ENCODE measurements at places on chromosomes 12 and 14.

- DNase-seq = no peak
Measured at GRCh38 chr12:106878804-106879203, 76.9 kb upstream of the TMEM263 start.

GRCh38 chr12:42039176-42039575, 105.5 kb downstream of the GXYLT1 start:
- DNase-seq = no peak

DNA sequence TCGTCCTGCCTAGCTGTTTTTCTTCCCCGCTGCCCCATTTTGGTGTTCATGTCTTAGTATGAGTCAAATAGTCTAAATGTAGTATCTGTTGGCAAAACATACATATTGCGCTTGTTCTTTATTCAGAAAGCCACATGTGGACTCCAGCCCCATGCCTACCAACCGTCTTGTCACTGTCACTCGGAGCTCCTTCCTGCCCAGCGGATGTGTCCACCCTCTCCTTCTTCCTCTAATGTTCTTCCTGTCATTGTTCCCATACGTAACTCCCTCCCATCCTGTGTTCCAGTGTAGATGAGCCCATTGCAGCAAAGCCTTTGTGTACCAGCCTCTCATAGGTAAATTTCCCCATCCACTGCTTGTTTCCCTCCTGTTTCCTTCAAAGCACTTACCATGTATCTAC, 120.5 kb downstream of the TMX1 start:
- no peak for DNase-seq

GRCh38 chr12:45773747-45774146, 44.2 kb downstream of the ARID2 start:
- DNase-seq = no peak

GRCh38 chr12:100497105-100497795, 23.6 kb downstream of the NR1H4 start:
- DNase-seq = no peak

DNA sequence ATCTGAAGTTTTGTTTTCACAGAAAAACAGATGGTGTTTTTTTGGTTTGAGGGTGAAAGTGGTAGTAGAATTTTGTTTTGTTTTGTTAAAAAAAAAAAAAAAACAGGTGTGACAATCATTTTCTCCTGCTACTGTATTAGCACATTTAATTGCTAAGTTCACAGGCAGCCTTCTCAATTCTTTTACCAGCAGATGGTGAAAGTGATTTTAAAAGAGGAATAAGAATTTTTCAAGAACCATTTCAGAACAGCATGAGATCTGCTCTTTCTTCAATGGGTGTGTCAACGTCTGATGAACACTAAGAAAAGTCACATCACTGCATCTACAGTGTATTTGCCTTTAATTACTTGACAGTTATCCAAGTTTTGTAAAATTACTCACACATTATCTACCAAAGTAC, 303.7 kb upstream of the USP15 start:
- DNase-seq = no peak

GRCh38 chr12:110531741-110532333, 29.7 kb downstream of the RAD9B start:
- DNase-seq = no peak

- DNase-seq = no peak
Measured at GRCh38 chr14:102315121-102315520, 4.4 kb upstream of the ZNF839 start.

DNA sequence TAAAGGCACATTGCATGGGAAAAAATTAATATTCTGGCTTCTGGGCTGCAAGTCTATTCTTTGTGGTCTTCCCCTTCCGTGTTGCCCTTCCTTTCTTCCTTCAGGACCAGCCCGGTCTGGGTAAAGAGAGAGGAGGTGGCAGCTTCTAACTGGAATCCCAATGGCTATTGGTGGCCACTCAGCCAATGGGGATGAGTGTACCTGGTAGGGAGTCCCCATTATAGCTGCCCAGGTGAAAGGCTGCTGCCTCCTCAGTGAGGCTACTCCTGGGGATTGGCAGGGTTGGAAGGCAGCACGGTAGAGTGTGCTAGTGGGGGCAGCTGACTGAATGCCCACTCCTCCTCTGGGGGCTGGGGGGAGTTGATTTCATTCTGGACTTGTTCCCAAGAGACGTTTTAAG, 112.6 kb downstream of the RBM19 start:
- peak; percentile 29 for DNase-seq

DNA sequence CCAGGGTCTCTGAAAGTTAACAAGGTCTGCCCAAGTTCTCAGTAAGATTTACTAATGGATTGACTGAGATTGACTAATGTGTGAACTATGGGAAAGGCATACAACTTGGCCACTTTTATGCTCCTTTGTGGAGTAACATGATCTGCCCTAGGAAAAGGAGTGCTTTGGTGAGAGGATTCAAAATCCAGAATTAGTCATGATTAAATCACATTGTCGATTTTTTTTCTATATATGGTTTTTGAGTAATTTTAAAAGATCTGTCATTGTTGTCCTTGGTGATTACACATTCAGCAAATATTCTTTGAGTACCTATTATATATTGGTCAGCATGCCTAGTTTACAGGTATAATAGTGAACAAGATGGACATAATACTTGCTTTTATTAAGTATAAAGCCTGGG, 147.7 kb upstream of the SYT10 start:
- no peak for DNase-seq

DNA sequence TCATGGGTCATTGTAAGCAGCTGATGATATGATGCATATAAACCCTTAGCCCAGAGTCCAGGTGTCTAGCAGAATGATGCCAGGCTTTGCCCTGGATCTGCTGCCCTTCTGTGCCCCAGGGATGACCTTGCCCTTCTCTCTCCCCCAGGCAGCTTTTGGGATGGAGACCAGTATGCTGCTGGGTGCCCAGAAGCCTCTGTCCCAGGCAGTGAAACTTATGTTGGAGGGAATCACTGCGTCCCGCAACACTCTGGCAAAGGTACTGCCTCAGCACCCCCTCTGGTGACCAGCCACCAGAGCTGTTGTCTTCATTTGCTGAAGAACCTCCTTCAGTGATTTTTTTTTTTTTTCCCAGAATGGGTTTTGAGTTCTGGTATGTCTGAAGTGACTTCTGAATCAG, 23.3 kb downstream of the CYP46A1 start:
- DNase-seq = no peak

DNA sequence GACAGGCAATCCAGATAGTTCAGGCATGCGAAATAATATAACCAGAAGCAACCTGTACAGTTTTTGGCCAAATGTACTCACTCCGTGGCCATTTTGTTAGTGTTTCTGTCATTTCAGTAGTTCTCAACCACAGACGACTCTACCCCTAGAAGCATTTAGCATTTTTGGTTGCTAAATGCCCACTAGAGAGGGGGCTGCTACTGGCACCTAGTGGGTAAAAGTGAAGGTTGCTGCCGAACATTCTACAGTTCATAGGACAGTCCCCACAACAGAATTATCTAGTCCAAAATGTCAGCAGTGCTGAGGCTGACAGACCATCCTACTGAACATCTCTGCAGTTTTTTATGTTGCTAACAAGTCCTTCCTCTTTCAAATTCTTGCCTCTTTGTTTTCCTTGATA, 107.4 kb downstream of the TSHR start:
- DNase-seq = no peak

GRCh38 chr12:56387152-56387736, 24.6 kb upstream of the APOF start:
- no peak for DNase-seq

DNA sequence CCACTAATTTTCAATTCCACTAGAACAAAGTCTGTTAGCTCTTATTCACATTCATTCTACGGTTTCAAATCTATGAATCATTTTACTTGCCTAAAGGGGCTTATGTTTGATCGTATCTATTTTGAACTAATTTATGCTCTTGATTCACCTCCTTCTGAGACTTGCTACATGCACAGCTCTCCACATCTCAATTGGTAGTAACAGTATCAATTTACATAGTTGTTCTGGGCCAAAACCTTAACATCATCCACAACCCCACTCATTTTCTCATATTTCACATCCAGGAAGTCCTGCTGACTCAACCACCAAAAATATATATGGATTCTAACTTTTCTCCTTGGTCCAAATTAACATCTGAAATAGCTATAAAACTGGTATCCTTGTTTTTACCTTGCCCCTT, 208.6 kb downstream of the RASSF9 start:
- no peak for DNase-seq

- no peak for DNase-seq
Measured at GRCh38 chr14:98186140-98186539, 1085.9 kb downstream of the BCL11B start.

DNA sequence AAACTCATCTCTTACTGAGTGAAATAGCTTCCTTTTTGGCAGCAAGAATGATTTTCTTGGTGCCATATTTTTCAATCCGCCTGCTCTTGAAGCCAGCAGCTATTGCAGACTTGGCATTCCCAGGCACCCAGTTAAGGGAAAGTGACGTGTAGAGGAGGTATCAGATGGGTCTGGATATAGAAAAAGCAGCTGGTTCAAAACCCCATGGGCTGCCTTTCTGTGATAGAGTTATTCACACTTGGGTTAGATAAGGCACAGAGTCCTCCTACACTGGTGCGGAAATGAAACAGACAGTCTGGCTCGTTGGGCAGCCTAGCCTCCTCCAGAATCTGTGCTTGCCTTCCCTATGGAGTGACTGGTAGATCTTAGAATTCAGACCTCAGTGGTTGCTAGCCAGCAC, 62.2 kb downstream of the PTPN11 start:
- DNase-seq = no peak

DNA sequence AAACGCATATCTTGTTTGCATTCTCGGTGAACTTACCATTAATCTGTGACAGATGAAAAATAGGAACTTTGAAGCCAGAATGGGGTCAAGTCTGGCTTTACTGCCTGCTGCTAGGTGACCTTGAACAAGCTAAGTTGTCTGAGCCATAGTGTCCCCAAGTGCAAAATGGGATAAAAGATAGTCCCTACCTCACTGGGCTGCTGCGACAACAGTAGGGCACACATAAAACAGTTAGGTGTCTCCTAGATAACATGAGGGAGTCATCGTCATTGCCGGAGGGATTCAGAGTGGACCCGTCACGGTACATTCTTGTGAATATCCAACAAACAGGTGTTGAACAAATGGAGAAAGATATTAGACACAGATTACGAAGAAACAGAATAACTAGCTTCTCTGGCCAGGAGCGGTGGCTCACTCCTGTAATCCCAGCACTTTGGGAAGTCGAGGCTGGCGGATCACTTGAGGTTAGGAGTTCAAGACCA, 71.2 kb downstream of the NINJ2 start:
- DNase-seq = no peak

Measured in hypothalamus (tissue), 51 donors.